ENCODE measurements at places on chromosomes 4 and X. TPM values are rescaled to one million over a fixed set of nuclear protein-coding genes. Genes with fewer than 3 reads are reported as not detected.

ITIH6 gene
- total RNA-seq, result not detected

RHOXF2 gene
- not detected for total RNA-seq

AVPR2 gene
- not detected for total RNA-seq

UPF3B gene
- 10.3 TPM for total RNA-seq

TBX22 gene
- total RNA-seq, result not detected

CACNA1F gene
- 0.18 TPM for total RNA-seq
